Regular cardiac myocyte (primary cell): ENCODE measurements at places on chromosomes 5 and 9. TPM values are rescaled to one million over a fixed set of nuclear protein-coding genes. Genes with fewer than 3 reads are reported as not detected.

Gene OSMR
- 50.4 and 109 TPM in 2 replicates for total RNA-seq

Gene LCN15
- not detected in 2 replicates for total RNA-seq

Gene KDM4C
- 36.6 and 47.1 TPM in 2 replicates for total RNA-seq

Gene NR5A1
- total RNA-seq: under 0.01 TPM in 1 of 2 replicates, not detected in the other

Gene ARID3C
- under 0.01 and 0.28 TPM in 2 replicates for total RNA-seq

Gene ZDHHC11B
- total RNA-seq: under 0.01 TPM in 1 of 2 replicates, not detected in the other

Gene IL13
- not detected in 2 replicates for total RNA-seq

Gene PCDHAC2
- total RNA-seq: 0.19 and 1.4 TPM in 2 replicates

Gene CTXN3
- not detected in 2 replicates for total RNA-seq

Gene ANKRD18A
- under 0.01 TPM in 1 of 2 replicates, not detected in the other for total RNA-seq

Gene SLIT3
- total RNA-seq: 3.1 and 16.9 TPM in 2 replicates

Gene FIBCD1
- total RNA-seq: 3.3 and 3.4 TPM in 2 replicates

Gene PLAC8L1
- total RNA-seq: 0.38 TPM in 1 of 2 replicates, not detected in the other

Gene BRINP1
- total RNA-seq: 0.56 TPM in 1 of 2 replicates, not detected in the other

Gene GADD45G
- total RNA-seq: 0.38 and 0.56 TPM in 2 replicates

Gene TMEFF1
- total RNA-seq: 1.5 and 3.7 TPM in 2 replicates

Gene SAXO1
- under 0.01 TPM in 1 of 2 replicates, not detected in the other for total RNA-seq

Gene NUTM2F
- not detected in 2 replicates for total RNA-seq

Gene FAM153A
- 0.56 TPM in 1 of 2 replicates, not detected in the other for total RNA-seq

Gene ATP10B
- total RNA-seq: not detected in 2 replicates

Gene SOWAHA
- under 0.01 TPM in 1 of 2 replicates, not detected in the other for total RNA-seq

Gene CEMIP2
- 63.7 and 164 TPM in 2 replicates for total RNA-seq

Gene FAM151B
- total RNA-seq: 3.8 and 7.0 TPM in 2 replicates

Gene EIF4E1B
- total RNA-seq: not detected in 2 replicates

Gene KIF2A
- 56.4 and 62.3 TPM in 2 replicates for total RNA-seq

Gene DNM1
- total RNA-seq: 0.38 and 3.1 TPM in 2 replicates

Gene SLC34A3
- not detected in 2 replicates for total RNA-seq

Gene TAF11L3
- total RNA-seq: not detected in 2 replicates

Gene NPR3
- 91.6 and 102 TPM in 2 replicates for total RNA-seq

Gene ALG2
- 44.0 and 47.5 TPM in 2 replicates for total RNA-seq

Gene NIPSNAP3A
- total RNA-seq: 58.9 and 61.2 TPM in 2 replicates

Gene LCN9
- total RNA-seq: not detected in 2 replicates

Gene CDC20B
- 0.19 and 0.56 TPM in 2 replicates for total RNA-seq

Gene FOXD4L4
- total RNA-seq: under 0.01 TPM in 2 replicates

Gene PLK2
- 401 and 653 TPM in 2 replicates for total RNA-seq

Gene STC2
- total RNA-seq: 449 and 1,347 TPM in 2 replicates

Gene FKBP15
- total RNA-seq: 16.7 and 17.5 TPM in 2 replicates

Gene SLC6A7
- total RNA-seq: under 0.01 TPM in 2 replicates
